ENCODE measurements at places on chromosomes 5 and 9.

- DNase-seq, result no peak
Measured at GRCh38 chr5:83633285-83633684, 87.4 kb downstream of the HAPLN1 start.

DNA sequence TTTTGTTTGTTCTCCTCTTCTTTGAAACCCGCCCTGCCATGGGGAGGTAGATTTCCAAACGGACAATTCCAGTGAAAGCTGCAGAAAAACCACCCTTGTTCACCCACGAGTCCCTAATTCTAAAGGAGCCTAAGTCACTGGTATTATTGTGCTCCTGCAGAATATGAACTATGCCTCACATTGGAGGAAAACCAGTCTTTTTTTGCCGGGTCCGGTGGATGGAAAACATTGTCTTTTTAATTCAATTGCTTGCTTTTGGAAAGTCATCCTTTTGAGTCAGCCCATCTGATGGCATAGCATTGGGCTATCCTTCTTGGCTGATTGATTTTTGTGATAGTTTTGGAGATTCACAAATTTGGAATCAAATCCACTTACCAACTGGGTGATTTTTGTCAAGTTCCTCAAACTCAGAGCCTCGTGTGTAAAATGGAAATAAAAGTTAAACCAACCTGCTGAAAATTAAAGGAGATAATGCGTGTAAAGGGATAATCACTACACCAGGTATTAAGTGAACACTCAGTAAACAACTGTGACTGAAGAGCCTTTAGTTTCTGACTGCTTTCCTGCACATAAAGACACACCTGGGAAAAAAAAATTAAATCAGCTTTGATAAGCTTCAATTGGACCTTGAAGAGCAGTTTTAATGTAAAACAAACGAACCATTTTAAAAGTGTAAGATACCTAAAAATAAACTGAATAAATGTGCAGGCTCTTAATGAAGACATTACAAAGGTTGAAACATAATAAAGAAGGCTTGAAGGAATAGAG is 780 bp upstream of the CCNJL start:
- DNase-seq, result no peak

DNA sequence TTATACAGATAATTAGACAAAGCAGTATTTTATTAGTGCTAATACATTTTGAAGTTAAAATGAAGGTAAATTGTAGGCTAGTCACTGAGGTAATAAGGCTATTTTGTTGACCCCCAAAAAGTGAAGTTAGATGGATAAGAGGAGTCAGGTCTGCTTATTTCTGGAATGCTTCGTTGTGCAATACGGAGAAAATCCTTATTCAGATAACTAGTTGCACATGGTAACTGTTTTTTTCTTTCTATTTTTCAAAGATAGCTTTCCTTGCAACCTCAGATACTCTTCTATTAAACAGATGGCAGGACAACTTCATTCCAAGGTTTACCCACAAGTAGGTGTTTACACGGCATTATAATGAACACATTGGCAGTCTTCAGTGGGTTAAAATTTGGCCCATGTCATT is 101.1 kb downstream of the TMEM174 start:
- DNase-seq, result no peak

DNA sequence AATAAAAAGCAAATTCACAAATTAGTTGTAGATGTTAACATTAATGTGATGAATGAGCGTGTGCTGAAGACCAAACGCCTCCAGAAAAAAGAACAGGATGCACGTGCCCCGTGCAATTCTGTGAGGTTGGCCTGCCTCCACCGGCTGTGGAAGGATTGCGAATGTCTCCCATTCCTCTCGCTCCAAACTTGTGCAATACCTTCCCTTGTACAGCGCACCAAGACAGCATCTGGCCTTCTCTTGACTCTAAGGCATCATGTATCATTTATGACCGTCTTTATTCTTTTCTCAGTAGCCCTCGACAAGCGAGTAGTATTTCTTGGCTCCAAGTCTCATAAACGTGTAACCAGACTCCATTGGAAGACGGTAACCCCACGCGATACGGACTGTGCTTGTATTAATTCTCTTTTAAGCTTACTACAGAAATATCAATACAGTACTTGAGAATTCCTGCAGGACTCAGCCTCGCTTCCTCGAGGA is 1.5 kb upstream of the TESK1 start:
- DNase-seq, result no peak

DNA sequence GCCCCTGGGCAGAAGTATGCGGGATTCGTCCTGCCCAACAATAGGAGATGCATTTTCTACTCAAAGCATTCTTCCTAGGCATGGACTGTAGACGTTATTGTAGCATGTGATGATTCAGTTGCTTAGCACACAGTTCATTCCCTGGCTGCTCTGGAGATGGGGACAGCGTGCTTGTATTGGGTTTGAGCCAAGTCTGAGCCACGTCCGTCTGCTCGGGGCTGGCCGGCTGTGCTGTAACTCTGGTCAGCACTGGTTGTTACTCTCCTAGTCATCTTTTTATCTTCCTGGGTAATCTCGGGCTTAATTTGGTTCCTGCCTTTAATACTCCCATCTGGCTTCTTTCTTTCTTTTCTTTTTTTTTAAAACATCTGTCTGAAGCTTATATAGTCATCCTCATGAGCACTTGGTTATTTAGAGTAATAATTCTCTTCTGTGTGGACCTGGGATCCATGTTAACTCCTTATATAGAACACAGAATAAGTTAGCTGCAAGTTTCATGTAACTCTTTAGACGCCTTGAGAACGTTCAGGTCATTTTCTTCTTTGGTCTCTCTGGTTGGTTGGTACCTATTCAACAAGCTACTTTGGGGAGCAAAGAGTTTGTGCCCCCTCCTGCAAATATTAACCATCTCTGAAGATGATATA is 118.8 kb upstream of the RPS23 start:
- DNase-seq, result no peak

- DNase-seq, result no peak
Measured at GRCh38 chr5:139215107-139215975, 17.2 kb upstream of the SIL1 start.

GRCh38 chr9:70861797-70862196 is 259.6 kb downstream of the TRPM3 start:
- DNase-seq, result no peak

DNA sequence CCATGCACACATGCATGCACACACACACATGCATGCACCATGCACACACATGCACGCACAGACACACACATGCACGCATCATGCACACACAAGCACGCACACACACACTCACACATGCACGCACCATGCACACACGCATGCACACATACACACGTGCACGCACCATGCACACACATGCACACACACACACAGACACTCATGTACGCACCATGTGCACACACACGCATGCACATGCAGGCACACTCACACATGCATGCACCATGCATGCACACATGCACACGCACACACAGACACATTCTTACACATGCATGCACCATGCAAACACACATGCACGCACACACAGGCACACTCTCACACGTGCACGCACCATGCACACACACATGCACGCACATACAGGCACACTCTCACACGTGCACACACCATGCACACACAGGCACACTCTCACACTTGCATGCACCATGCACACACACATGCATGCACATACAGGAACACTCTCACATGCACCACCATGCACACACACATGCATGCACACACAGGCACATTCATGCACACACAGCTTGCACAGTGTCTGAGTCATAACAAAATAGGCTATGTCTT is 117.5 kb downstream of the TENT4A start:
- DNase-seq, result no peak

- DNase-seq, result no peak
Measured at GRCh38 chr5:105816961-105817360, 1853.8 kb downstream of the EFNA5 start.

DNA sequence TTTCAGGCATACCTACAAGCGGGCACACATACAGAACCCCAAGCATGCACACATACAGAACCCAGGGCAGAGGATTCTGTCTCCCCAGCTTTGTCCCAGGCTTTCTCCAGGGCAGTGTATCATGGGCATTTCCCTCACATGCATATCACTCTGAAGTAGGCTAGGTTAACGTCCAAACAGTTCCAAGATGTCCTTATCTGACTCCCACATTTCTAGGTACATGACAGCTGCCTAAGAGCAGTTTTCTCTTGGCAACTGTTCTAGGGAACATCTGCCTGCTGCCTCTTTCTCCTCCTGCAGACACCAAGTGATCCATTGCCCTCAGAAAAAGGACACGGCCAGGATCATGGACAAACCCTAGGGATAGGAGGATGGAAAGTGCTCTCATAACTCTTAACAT is 84.9 kb upstream of the NR3C1 start:
- DNase-seq, result no peak

DNA sequence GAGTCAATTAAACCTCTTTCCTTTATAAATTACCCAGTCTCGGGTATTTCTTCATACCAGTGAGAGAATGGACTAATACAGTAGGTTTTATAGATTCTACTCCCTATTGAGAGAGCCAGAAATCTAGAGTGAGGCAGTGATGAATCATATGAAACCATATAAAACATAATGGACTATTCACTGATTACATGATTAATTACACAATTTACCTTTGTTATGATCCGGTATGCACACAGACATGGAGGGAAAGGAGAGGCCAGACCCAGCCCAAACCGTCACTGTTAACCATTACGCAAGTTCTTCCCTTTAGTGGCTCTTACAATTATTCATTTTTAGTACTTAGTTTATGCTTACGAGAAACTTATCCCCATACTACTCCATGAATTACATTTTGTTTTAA is 205.0 kb downstream of the DNAH5 start:
- DNase-seq, result no peak

DNA sequence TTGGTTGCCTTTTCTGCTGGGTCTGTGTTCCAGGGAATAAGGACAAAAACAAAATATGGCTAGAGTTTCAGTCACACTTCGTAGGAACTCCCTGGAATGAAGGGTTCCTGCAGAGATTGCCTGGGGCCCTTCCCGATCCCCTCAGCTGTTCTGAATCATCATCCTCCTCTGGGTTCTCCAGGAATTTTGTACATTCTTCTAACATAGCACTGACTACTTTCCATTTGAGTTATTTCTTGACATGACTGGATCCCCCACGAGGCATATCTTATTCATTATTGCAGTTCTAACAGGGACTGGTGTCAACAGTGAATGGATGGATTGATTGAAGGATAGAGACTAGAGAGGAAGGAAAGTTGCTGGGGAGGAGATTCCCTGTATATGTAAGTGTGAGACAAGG is 49.2 kb upstream of the TNC start:
- DNase-seq, result no peak

DNA sequence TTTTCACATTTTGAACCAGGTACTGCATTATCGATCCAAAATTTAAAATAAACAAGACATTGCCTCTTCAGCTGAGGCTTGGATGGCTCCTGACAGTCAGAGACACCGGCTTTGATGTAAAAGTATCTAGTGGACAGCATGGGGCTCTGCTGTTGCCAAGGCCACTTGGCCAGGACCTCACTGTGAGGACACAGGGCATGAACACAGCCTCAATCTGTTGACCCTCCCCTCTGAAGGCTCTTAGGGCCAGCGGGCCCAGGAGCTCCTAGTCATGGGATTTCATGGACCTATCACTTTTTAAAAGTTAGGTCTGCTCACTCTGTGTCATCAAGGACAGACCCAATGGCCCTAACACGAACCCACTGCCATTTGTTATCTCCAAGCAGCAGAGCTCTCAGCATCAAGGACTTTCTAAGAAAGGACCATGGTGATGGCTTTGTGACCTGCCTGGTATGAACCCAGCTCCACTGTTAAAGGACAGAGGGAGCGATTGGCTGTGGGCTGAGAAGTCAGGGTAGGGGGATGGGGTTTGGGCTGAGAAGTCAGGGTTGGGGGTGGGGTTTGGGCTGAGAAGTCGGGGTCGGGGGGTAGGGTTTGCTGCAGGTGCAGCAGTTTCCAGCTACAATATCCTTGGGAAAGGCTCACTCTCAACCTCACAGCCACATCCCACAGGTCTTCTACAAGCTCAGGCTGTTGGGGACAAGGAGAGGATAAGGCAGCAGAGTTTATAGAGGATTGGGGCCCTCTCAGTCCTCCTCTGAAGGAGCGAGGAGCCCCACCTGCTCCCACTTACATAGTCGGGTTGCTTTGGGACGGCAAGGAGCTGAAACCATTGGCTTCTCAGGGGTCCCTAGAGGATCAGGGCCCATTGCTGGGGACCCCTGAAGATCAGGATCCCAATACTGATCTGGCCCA is 146.8 kb downstream of the BARX1 start:
- DNase-seq, result no peak

DNA sequence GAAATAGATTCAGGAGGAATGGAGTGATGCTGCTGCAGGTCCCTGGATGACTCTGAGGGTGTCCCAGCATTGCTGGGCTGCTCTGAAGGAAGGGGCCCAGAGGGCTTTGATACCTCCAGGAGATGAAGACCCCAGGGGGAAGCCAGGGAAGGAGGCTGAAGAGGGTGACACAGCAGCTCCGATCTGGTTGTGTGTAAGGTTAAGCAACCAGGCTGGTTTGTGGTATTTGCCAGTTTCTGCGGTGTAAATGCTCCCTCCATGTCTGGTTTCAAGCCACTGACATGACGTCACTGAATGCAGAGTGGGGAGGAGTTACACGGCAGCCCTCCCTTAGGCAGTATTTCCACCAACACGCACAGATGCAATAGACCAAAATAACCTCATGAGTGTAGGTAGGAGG is 40.0 kb upstream of the ORM1 start:
- DNase-seq, result no peak

DNA sequence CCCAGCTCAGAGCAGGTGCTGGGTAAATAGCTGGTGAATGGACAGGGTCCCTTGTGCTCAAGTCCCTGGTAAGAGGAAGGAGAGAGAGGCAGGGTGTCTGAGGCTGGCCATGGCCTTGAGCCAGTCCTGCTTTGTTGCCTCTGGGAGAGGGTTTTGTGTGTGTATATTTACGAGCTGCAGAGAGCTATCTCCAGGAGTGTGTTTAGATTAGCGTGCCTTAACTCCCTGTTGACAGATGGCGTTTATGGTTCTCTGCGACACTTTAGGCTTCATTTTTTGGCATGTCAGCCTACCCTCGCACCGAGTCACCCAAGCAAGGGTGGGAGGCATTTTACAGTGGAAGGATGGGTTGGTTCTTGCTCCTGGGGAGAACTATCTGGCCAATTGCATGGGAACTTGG is 22.2 kb downstream of the HMCN2 start:
- no peak for DNase-seq

DNA sequence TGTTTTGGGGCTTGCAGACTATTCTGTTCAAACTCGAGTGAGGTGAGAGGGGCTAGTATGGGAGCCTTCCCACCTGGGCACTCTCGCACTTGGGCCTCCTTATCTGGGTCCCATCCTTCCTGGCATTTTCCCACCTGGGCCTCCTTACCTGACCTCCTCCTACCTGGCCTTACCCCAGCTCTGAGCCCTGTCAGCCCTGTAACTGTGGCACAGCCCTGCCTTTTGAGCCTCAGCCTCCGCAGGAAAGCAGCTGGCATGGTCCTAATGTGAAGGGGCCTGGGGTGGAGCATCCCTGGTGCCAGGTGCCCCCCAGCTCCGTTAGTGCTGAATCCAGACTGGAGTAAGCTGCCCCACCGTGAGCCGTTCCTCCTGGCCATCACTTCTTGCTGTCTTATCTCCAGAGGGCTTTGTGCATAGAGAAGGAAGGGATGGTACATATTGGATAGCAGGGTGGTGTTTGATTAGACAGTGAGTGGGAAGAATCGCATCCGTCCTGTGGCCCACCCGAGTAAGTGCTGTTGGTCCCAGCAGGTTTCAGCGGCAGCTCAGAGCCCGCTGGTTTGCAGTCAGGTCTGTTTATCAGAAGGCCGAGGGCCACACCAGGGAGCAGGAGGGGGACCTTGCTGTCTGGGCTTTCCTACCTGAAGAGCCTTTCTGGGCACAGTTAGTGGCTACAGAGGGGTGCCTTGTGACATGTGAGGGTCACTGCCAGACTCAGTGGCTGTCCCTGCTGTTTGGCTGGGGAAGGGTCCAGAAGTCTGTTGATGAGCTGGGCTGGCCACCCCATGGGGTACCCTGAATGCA is 76.5 kb downstream of the WNK2 start:
- no peak for DNase-seq

- DNase-seq, result no peak
Measured at GRCh38 chr5:53908757-53909156, 348.3 kb downstream of the NDUFS4 start.

Data from hematopoietic multipotent progenitor cell treated with erythropoietin and hydrocortisone succinate and interleukin-3 and kit ligand, for 17 days (in vitro differentiated cells).